ENCODE measurements at places on chromosomes 6 and 20.
A peak's percentile ranks its signal among the peaks of the same experiment; 100 is the strongest.

- no peak for DNase-seq
Measured at GRCh38 chr6:72552938-72553337, 68.9 kb upstream of the KCNQ5 start.

DNA sequence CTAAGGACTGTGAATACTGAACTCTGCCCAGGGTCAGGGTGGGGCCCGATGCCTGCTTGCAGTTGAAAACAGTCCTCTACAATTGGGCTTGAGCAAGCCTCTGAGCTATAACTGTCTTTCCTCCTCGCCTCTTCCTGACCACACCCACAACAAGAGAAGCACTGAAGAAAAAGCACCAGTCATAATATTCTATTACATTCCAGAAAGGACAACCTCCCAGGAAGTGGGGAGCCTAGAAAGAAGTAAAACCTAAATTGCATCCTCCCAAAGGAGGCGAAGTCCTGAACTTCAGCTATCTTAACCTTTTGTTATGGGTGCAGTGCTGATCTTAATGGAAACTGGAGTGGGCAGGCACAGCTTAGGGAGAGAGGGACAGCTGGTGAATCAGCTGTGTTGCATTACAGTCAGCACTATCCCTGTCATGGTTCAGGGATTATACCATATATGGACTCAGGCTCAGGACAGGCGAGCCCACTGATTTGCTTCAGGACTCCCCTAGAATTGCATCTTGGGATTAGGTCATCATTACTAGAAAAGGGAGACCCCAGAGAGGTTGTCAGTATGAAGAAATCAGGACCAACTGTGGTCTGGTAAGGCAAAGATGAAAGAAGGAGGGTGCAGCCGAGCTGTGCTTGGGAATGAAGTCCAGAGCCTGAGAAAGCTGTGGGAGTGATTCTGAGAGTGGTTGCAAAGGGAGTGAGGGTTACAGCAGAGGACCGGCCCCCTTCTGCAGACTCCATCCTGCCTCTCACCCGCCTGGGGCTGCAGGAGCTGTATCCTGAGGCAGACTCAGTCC lies 18.3 kb upstream of the TRAM2 start:
- no peak for DNase-seq

DNA sequence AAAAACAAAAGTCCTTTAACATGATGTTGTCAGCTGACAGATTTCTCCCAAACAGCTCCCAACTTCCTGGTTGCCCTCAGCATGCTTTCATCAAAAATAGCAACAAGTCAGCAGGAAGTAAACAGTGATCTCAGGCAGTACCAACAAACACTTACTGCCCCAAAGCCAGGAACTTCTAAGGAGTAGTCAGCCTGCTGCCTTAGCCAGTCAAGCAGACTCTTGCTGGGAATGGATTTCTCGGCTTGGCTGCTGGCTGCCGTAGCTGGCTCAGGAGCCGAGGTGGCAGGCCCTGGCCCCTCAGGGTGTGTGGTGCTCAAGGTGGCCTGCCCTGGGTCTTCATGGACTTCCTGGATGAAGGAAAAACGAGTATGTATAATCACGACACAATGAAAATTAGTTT lies 46.6 kb upstream of the EMILIN3 start:
- DNase-seq, result no peak

DNA sequence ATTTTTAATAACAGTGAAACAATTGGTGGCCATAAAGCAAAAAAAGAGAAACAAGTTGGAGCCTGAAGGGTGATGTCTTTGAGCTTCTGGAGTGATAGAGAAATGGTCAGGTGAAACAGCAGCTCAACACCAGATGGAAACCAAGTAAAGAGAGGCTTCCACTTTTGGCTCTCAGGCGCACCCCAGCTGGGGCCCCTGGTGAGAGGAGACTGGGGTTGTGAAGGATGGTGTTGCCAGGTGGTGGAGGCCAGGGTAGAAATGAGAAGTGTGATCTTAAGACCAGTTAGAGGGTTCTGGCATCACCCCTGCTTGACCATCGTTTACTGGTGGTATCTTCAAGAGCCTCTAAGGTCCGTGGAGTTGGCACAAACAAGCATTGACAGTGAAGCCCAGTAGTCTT lies 126.0 kb upstream of the AKIRIN2 start:
- DNase-seq, result no peak

- no peak for DNase-seq
Measured at GRCh38 chr20:62772619-62772989, 23.7 kb upstream of the MRGBP start.

DNA sequence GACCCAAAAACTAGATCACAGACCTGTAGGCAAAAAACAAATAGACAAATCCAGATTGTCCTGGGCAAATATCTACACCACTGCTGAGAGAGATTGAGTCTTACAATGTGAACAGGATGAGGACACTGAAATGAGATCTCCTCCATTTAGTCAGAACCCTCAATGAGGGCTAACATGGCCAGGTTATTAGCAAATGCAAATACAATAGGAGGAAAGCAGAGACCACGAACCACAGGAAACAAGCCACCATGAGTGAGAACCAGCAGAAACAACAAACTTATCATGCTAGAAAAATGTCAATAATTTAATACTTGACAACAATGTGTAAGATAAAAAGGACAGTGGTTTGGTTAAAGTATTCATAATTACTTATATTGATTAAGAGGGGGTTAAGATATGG lies 162.8 kb downstream of the SYNE1 start:
- DNase-seq, result no peak

DNA sequence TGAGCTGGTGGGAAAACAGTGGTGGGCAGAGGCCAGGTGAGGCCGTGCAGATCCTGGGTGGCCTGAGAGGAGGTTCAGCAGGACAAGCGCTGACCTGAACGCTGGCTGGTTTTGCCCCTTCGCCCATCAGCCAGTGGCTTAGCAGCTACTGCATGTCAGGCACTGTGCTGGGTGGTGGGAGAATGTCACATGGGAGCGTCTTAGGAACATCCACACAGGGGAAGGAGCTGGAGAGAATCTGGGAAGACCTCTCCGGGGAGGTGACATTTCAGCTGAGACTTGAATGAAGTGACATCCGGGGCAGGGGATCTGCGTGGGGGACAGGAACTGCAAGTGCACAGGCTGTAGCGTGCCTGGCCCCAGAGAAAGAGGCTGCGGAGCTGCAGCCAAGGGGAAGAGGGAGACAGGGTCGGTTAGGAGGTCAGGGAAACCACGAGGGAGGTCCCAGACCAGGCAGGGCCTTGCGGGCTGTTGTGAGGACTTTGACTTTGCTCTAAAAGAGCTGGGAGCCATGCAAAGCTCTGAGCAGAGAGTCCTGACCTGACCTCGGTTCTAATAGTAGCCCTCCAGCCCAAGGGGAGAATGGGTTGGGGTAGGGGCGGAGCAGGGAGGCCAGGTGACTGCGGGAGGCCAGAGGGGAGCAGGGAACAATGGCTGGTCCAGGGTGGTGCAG lies 156.8 kb upstream of the PTPN1 start:
- no peak for DNase-seq

GRCh38 chr6:23339268-23339667 lies 769.9 kb downstream of the HDGFL1 start:
- no peak for DNase-seq

DNA sequence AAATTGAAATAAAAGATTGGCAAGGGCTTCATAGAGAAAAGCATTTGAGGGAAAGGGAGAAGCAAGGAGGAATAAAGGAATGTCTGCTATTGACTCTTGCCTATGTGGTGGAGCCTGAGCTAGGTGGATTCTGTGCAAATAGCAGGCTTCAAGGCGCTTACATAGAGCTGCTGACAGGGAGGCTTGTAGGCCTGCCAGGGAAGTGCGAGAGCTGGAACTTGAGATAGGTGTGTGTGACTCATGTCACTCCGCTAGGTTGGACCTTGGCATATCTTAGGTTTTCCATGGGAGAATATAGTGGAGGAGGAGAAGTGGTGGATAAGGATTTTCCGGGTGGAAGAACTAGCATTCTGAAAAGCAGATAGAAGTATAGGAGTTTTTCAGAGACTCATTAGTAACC lies 14.0 kb downstream of the SNRNP48 start:
- DNase-seq, result no peak

- no peak for DNase-seq
Measured at GRCh38 chr6:130847001-130847910, 20.1 kb downstream of the SMLR1 start.

DNA sequence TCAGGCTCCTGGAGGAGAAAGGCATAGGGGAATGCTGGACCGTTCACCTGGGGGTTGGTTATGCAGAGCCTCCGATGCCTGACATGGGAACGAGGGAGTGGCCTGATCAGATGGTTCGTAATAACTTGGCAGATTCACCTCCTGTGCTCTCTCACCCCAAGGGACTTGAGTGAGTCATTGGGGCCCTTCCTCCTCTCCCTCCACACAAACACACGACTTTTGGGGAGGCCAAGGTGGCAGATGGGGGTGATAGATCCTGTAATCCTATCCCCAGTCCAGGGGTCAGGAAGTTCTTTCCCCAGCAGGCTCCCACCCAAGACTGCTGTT lies 45.6 kb upstream of the ARFGEF2 start:
- DNase-seq, result no peak

DNA sequence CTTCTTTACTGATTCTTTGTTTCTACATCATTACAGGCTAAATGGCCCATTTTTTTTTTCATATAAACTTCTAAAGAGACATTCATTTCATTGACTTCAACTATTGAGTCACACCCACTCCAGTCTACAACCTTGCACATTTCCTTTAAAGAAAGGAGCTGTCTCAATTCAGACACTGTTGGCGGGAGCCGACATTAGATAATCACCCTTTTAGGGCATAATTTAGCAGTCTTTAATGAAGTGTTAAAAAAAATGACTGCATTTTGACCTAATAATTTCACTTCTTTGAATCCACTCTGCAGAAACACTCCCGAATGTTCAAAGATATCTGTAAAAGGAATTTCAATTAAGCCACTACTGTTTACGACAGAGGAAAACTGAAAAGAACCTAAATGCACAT lies 1.5 kb downstream of the EPM2A start:
- peak; percentile 12 for DNase-seq
